ENCODE measurements at places on chromosomes 4 and X. TPM values are rescaled to one million over a fixed set of nuclear protein-coding genes. Genes with fewer than 3 reads are reported as not detected.

- no peak for DNase-seq
Observed at GRCh38 chrX:79719568-79720231, 294.9 kb upstream of the TBX22 start.

- no peak for DNase-seq
Observed at GRCh38 chr4:53189011-53189410, 176.8 kb downstream of the SCFD2 start.

GRCh38 chrX:123408821-123409737 lies 225.0 kb downstream of the GRIA3 start:
- no peak for DNase-seq

PCDH7 gene
- total RNA-seq = 1.5 TPM

CXorf51B gene
- not detected for total RNA-seq

SYTL5 gene
- 2.4 TPM for total RNA-seq

Measured in left lobe of liver (tissue), 2 donors.